A172 (cell line): ENCODE measurements at places on chromosomes 11 and 22. TPM values are rescaled to one million over a fixed set of nuclear protein-coding genes. Genes with fewer than 3 reads are reported as not detected.

DNA sequence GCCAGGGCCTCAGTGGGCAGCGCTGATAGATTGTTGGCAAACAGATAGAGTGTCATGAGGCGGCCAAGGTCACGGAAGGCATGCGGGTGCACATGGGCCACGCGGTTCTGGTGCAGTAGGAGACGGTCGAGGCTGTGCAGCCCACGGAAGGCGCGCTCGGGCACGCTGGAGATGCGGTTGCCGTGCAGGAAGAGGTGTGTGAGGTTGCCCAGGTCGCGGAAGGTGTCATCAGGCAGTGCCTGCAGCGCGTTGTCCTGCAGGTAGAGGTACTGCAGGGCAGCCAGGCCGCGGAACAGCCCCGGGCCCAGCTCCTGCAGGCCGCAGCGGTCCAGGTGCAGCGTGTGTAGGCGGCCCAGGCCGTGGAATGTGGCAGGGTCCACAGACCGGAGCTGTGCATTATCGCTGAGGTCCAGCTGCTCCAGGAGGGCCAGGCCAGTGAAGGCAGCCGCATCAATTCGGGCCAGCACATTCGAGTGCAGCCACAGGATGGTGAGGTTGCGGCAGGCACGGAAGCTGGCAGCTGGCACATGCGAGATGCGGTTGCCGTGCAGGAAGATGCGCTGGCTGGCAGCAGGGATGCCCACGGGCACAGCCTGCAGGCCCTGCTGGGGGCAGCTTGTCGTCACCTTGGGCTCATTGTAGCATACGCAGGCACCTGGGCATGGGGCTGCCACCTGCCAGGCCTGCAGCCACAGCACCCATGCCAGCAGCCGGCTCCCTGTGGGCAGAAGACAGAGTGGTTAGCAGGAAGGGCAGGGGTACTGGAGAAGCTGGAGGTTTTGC, 25.5 kb downstream of the RTN4R start:
- DNase-seq: no peak

The OR52A1 gene
- total RNA-seq: not detected in 2 replicates

The OR10A2 gene
- total RNA-seq: not detected in 2 replicates

The ELFN2 gene
- 0.93 and 1.1 TPM in 2 replicates for total RNA-seq

DNA sequence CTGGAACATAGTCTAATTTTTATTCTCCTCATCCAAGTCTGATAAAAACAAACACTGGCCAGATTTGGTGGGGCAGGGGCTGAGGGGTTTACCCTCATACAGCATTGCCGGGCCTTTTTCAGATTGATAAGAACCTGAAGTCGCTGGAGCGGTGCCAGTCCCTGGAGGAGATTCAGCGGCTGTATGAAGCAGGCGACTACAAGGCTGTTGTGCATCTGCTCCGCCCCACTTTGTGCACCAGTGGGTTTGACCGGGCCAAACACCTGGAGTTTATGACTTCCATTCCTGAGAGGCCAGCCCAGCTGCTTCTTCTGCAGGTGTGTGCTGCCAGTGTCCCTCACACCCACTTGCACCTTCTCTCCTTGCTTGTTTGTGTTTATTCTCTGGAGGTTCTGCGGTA, 55.8 kb downstream of the CABIN1 start:
- DNase-seq: no peak

GRCh38 chr22:25410849-25411248, 153.6 kb upstream of the GRK3 start:
- no peak for DNase-seq

DNA sequence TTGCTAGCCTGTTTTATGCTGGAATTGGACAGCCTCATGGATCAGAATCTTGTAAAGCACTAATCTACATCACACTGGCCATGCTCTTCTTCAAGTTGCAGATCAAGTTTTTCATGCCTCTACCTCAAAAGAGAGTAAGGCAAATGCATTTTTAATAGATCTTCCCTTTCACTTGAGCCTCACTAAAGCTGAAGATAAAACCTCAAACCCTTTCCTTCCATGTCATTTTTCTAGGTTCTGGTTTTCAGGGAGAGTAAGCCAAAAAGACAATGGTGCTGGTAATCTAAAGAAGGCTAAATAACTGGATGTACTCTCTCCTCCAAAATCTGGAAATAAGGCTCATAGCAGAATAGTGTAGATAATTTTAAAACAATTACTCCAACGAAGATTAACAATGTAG, 28.3 kb downstream of the POU2AF1 start:
- no peak for DNase-seq

DNA sequence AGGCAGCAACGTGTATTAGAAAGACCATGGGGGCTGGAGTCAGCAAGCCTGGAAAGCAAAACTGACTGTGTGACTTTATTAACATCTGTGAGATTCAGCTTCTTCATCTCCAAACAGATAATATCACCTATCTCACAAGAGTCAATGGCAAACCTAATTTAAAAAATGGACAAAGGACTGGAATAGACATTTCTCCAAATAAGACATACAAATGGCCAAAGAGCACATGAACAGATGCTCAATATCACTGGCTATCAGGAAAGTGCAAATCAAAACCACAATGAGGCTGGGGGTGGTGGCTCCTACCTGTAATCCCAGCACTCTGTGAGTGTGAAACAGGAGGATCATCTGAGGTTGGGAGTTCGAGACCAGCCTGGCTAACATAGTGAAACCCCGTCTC, 69.6 kb downstream of the CLPB start:
- DNase-seq: no peak

- peak; percentile 53 for DNase-seq
These were observed 21.7 kb downstream of the CAVIN3 start for GRCh38 chr11:6298605-6299004.

GRCh38 chr11:110336054-110336453, 39.6 kb upstream of the RDX start:
- DNase-seq: no peak

The CD3D gene
- not detected in 2 replicates for total RNA-seq

DNA sequence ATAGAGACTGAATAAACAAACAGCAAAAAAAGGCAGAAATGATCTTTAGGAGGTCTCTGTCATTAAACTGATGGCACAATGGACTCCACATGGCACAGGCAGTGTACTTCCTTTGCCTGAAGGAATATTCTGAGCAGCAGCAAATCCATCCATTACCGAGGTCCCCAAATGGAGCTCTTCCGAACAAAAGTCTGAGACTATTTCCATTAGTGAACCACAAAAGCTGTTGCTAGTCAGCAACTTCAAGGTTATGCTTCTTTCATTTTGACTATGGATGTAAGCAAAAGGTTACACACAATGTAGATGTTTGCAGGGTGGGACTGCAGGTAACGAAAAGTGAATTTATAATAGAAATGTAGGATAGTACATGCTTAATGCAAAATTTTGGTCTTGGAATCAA, 14.5 kb downstream of the NARS2 start:
- no peak for DNase-seq

DNA sequence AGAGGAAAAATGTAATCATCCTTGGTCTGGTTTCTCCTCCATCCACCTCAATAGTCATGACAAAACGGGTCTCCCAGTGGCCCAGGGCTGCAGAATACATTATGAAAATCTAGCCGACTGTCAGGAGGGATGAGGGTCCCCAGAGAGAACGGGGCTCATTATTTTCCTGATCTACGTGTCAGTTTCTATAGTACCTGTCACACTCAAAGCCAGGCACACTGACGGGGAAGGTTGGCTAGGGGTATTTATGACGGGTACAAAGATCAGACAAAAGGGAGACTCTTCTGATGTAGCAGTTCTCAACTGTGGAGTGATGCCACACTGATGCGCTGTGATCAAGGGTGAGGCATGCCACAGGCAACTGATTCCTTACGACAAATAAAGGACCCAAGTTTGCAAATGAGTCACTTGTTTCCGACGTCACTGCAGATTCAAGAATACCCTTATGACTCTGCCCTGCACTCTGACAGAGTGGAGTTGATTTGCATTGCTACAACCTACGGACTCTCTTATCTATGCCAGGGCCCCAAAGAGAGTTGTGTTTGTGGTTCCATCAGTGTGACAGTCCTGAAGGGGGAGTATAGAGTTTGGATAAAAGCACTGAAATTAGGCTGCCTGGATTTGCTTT, 188.2 kb upstream of the TBCEL start:
- no peak for DNase-seq

- DNase-seq: peak; percentile 40
These were observed 25.3 kb downstream of the DUSP8 start for GRCh38 chr11:1546536-1547466.

The C11orf16 gene
- 0.31 TPM in 1 of 2 replicates, not detected in the other for total RNA-seq

- no peak for DNase-seq
These were observed 1.3 kb downstream of the CARD10 start for GRCh38 chr22:37517826-37518450.

DNA sequence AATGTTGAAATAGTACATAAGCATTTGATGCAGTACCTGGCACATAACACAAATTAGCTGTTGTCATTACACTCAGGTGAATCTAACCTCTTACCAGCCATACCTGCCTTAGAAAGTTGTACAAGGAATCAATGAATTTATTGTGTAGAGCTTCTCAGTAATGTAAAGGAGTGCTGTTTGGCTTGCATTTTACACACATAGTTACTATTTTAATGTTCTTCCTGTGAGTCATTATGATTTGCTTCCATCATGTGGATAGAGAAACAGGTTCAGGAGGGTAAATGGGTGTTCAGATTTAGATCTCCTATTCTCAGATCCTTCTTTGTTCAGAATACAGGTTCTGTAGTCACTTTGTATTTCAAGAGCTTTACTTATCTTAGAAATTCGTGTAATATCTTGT, 27.6 kb upstream of the RCE1 start:
- DNase-seq: peak; percentile 5

GRCh38 chr11:61337706-61338470, 4.9 kb downstream of the TKFC start:
- no peak for DNase-seq
